Renal cortex interstitium (tissue), 15 donors: ENCODE measurements at places on chromosomes 1 and 21.

- no peak for DNase-seq
Measured at GRCh38 chr21:27631471-27631870, 664.6 kb upstream of the ADAMTS5 start.

GRCh38 chr1:211287218-211287617 lies 28.1 kb downstream of the RCOR3 start:
- DNase-seq: no peak

DNA sequence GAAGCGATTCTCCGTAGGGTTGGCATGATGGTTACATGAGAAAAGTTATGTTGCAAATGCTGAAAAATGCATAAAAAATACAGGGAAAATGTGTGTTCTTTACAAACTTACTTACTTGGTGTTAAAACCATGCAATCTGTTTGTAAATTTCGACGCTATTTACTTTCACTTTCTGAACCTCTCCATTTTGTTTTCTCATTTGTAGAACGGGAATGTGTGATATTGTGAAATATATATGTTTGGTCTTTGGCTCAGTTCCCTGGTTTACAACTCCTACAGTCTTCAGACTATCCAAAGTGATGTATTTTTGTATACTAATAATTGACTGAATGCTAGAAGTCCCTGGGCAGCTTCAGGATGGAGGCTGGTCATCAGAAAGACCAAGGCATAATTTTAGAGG lies 982.3 kb downstream of the ADGRL2 start:
- no peak for DNase-seq

- no peak for DNase-seq
Measured at GRCh38 chr1:8145545-8146202, 119.6 kb upstream of the ERRFI1 start.

- DNase-seq: no peak
Measured at GRCh38 chr1:218027152-218027551, 257.9 kb upstream of the RRP15 start.

- no peak for DNase-seq
Measured at GRCh38 chr1:2132222-2133038, 62.1 kb downstream of the FAAP20 start.

DNA sequence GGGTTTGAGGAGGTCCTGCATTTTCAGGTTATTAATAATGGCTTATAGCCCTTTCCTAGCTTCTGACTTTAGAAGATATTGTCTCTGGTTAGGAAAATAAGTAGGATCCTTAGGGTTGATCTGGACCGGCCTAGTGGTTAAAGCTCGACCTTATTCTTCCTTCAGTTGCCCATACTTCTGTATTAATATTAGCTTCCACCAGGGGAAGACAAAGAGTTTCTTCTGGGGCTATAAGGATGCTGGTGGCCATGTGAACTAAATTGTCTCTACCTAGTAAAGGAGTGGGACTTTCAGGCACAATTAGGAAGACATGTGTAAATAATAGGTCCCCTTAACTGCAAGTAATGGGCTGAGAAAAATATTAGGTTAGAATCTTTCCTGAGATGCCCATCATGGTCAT lies 20.6 kb upstream of the FCGR2A start:
- DNase-seq: no peak

DNA sequence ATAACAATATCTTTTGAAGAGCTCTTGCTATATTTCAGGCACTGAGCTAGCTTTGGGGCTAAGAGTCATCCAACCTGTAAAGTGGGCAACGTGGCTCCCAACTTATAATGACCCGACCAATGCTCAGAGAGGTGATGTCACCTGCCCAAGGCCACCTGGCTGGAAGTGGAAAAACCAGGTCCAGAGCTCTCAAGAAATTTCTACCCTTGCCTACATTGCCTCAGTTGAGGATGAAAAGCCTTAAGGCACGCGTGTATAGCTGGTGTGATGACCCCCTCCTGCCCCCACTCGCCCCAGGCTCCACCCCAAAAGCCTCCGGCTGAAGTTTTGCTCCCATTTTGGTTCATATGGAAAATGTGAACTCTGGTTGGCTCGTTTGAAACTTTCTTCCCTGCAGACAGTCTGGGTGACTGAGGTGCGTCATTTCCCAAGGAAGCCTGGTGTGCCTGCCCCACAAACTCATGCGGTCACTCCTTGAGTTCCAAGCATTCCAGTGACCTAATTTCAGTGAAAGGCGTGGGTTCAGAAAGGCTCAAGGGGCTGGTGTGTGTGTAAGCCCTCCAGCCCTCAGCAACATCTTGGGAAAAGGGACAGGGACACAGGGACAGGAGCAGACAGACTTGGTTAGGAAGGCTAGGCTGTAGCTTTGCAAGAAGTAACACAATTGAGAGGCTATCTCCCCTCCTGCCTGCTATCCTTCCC lies 20.5 kb downstream of the HTR1D start:
- no peak for DNase-seq

DNA sequence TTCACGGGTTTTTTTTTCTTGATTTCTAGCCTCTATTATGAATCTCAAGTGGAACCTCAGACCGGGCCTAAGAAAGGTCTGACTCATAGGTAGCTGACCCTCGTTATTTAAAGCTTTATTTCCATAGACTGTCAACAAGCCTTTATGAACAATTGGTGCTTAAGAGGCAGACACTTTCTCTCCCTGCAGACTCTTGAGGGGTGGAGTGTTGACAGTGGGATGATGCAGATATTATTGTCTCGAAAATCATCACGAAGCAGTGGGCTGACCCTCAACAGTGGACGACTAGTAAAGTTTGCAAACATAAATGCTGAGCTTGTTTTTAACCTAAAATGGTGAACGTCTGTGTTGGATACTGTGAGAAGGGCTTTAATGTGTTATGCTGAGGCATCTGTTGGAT lies 1.8 kb downstream of the SFT2D2 start:
- no peak for DNase-seq

DNA sequence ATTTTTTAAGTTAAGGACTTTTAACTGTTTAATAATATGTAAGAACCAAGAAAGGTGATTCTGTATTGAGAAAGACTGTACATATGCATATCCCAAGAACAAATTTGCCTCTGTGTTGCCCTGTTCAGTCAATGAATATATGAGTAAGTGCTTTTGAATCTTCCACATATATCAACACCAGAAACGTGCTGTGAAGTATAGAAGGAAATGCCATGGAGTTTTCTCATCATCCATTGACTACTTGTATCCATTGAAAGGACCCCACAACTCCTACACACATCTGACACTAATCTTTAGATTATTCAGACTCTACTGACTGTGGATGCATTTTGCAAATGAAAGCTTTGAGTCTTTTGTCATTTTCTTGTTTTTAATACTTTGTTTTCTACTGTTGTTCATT lies 366.9 kb downstream of the S1PR1 start:
- no peak for DNase-seq

- no peak for DNase-seq
Measured at GRCh38 chr1:151144474-151145303, 1.7 kb downstream of the SEMA6C start.

DNA sequence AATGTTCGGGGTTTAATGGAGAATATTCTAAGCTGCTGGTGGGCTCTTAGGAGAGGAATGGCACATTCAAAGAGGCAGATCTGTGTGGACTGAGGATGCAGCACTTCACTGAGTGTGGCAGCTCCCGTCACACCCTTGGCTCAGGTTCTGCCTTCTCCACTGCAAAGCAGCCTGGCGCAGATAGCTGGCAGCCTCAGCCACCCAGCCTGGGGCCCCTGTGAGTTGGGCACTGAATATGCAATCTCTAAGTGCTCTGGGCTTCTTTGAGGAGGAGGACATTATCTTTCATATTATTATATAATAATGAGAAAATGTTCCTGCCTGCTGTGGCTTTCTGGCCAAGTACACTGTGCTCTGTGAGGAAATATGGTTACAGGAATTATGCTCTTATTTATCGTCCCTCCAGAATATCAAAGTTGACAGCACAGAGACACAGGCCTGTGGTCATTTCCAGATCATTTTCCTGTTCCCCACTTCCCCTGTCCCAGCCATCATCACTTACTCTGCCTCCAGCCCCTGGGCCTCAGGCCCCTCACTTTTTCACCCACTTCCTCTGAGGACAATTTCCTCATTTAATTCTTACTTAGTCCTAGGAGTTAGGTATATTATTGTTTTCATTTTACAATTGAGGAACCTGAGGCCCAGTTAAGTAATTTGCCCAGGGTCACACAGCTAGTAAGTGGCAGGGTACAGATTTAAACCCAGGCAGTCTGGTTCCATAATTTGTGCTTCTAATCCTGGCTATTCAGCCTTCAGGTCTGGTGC lies 53.6 kb downstream of the MAB21L3 start:
- no peak for DNase-seq

GRCh38 chr1:194710671-194711070 lies 1524.3 kb upstream of the B3GALT2 start:
- no peak for DNase-seq

DNA sequence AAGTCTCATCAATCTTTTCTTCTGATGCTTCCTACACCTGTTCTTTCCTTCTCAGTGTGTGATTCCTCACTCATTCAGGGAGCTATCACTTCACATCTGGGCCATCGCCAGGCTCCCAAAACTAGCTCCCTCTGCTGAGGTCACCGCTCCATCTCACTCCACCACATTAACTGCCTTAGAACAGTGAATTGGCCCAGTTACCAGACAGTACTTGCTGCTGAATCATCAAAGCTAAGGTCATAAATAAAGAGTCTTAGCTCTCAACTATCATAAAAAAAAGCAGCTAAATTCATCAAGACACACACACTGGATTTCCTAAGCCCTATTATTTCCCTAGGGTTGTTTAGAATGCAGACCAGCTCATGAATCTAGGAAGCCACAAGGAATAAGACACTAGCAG lies 18.8 kb upstream of the SRM start:
- DNase-seq: no peak

DNA sequence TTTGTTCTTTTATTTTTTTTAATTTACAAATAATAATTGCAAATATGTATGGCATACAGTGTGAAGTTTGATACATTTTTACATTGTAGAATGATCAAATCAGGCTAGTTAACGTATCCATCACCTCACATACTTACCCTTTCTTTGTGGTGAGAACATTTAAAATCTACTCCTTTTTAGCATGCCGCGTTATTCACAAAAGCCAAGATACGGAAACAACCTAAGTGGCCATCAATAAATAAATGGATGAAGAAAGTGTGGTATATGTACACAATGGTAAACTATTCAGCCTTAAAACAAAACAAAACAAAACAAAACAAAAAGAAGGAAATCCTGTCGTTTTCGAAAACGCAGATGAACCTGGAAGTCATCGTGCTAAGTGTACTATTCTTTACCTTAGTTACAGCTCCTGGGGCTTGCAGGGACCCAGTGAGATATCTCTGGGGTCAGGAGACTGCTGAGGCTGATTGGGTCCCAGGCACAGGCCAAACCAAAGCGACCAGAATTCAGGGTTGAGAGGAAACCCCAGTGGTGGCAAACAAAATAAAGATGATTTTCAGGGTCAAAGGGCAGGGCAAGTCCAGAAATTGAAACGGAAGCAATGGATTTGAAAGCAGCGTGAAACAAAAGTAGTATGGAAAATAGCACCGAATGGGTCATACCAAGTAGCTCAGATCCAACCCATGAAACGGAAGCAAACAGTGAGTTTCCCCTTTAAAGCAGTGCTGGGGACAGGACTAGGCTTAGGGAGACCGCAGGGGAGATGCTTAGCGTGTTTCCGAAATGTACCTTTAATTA lies 188.2 kb downstream of the PLPP3 start:
- no peak for DNase-seq

GRCh38 chr1:42740851-42741580 lies 980 bp upstream of the CLDN19 start:
- DNase-seq: no peak

DNA sequence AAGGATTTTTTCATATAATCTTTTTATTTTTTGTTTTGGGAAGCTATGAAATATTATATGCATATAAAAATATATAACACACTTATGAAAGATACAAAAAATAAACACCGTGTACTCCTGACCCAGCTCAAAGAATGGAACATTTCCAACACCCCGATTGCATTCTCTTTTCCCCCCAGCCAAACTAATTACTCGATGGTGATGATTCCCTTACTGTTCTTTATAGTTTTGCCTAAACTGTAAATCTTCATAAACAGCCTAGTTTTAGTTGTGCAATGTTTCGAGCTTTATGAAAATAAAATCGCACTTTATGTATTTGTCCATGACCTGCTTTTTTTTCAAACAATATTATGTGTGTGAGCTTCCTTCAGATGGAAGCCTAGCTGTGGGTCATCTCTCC lies 352.0 kb upstream of the KAZN start:
- DNase-seq: no peak

GRCh38 chr21:27953340-27954045 lies 986.6 kb upstream of the ADAMTS5 start:
- no peak for DNase-seq

DNA sequence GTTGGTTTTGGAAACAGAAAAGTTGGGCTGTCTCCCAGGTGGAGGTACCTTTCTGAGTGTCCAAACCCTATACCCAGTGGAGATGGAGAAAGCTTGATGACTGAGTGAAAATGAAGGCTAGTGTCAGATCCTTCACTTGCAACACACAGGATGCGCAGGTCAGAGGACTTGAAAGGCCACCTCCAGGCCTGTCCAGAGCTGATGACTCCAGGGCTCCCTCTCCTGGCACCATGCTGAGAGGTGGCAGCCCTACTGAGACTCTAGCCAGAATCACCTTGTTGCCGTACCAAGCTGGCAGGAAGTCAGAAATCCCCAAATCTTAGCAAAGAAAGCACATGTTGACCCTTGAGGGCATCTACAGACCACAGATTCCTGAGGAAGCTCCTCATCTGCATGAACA lies 16.4 kb downstream of the KNCN start:
- no peak for DNase-seq

- no peak for DNase-seq
Measured at GRCh38 chr1:155455588-155456195, 106.9 kb downstream of the ASH1L start.

- DNase-seq: no peak
Measured at GRCh38 chr1:216005916-216006315, 417.3 kb downstream of the USH2A start.

- no peak for DNase-seq
Measured at GRCh38 chr1:222790520-222790919, 24.3 kb upstream of the DISP1 start.

- no peak for DNase-seq
Measured at GRCh38 chr1:198848649-198849048, 209.8 kb downstream of the PTPRC start.

- DNase-seq: no peak
Measured at GRCh38 chr1:233172201-233172600, 123.3 kb downstream of the PCNX2 start.

- DNase-seq: no peak
Measured at GRCh38 chr21:24514081-24514733, 1093.1 kb downstream of the MRPL39 start.

DNA sequence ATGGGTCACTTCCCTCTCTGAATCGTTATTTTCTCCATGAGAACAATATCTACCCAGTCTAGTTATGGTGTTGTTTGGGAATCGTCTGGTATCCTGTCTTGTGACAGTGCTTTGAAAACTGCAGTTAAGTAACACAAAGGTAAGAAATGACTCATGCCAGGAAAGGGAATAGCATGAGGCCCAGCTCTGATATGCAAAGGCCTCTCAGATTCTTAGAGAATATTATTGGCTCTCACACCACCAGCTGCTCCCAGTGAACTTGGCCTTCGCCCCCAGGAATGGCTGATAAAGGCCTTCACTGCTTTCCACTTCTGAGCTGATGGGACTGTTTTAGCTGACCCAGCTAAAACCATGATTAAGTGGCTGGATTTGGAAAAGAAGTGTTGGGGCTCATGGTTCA lies 27.1 kb downstream of the NEK2 start:
- DNase-seq: no peak
